Stromal cell of bone marrow (primary cell): ENCODE measurements at places on chromosomes 2 and 18.

DNA sequence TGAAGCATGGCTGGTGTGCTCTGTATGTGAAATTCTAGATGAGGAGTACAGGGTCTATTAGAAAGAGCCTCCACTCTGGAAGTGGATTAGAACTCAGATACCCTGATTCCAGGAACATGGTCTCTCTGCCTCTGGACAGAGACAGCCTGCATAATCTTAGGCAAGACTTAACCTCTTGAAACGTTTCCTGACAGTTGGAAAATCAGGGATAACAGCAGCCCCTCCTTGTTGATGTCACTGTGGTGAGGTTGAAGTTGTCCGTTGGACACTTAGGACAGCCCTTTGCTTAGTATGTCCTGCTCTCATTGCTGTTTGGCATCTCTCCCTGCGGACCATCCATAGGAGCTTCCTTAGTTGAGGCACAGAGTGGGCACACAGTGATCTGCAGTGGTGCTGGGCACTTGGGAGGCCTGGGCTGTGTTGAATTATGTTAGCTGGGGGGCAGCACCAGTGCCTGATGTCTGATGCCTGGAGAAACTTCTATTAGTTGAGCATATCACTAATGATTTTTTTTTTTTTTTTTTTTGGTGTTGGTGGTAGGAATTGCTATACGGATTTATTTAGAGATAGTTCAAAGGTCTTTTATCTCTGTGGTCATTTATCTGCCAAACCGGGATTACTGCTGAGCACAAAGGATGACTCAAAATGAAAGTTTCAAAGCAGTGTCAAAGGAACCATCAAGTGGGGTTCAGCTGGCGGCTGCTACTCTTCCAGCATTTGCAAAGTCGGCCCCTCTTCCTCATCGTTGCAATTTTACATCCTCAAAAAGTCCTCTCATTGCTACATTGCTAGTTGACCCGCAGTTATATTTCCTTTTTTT, 28.8 kb downstream of the SETBP1 start:
- no peak for DNase-seq

GRCh38 chr18:13218997-13219396, 437 bp downstream of the LDLRAD4 start:
- DNase-seq, result no peak

- DNase-seq, result no peak
Observed at GRCh38 chr2:156065912-156066311, 266.6 kb downstream of the NR4A2 start.

- DNase-seq, result no peak
Observed at GRCh38 chr2:147149575-147150240, 695.1 kb upstream of the ACVR2A start.

- DNase-seq, result no peak
Observed at GRCh38 chr2:54541995-54542394, 85.9 kb downstream of the SPTBN1 start.

- no peak for DNase-seq
Observed at GRCh38 chr2:173271825-173272224, 82.8 kb upstream of the CDCA7 start.

DNA sequence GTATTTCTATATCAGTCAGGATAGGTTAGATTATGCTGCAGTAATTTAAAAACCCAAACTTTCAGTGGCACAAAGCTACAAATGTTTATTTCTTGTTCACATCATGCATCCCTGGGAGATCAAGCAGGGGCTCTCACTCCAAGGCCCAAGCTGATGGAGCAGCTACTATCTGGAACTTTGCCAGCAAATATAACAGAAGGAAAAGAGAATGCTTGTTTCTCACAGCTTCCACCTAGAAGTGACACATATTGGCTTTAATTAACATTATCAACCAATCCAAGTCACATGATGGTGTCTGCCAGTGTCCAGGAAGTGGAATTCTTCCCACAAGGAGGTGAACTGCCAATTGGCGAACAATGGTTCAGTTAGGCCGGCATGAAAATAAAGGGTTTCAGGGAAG, 306.9 kb downstream of the BCL11A start:
- no peak for DNase-seq

DNA sequence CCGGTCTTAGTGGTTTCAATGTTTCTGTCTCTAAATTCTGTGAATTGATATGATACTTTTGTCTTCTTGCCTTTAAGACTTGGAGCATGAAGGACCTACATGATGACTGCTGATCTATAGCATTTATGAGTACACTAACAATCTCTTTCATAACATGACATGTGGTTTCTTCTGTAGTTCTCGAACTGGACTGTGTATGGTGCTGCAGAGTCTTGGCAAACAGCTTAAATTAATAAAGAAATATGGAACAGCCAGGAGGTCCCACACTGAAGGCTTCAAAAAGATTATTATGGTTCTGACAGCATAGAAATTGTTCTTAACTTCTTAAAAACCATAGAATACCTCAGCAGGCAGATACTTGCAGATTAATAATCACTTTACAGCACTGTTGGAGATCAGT, 145.0 kb downstream of the DCC start:
- DNase-seq, result no peak

GRCh38 chr18:62288665-62289008, 36.5 kb upstream of the TNFRSF11A start:
- no peak for DNase-seq

- DNase-seq, result no peak
Observed at GRCh38 chr2:24828238-24828996, 35.2 kb downstream of the CENPO start.

GRCh38 chr2:178859730-178860129, 52.5 kb upstream of the TTN start:
- no peak for DNase-seq

DNA sequence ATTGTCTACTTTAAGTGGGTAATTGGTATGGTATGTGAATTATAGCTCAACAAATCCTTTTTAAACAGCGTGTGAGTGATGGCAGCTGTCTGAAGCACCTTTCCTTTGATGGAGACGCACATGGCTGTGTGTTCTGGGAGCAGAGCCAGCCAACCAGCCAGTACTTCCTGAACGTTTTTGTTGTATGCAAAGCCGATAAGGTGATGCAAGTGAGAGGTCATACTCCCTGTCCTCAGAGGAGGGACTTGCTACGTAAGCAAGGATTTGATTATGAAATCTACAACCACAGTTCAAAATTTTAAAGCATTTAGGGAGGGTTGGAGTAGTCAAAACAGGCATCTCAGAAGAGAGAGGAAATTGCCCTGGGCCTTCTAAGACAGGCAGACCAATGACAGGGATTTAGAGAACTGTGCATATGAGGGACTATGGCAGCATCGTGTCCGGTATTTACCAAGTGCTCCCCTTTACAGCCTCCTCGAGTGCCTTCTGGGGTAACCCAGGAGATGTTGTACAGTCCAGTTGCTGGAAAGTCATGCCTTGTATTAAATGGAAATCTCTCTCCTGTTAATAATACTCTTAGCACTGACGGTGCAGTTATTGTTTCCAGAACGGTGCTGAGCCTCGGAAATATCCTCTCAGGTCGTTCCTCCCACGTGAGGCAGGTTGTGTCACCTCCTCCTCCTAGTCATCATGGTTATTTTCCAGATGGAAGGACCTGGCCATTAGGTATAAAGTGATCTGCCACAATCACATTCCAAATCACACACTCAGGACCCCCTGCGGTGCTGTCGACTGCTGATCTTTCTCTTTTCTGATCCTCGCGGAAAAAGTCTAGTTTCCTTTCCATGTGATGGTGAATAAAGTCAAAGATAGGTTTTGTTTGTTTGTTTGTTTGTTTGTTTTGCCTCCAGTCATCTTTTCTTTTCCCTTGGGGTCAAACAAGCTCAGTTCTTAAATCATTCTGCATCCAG, 28.4 kb downstream of the ARHGEF4 start:
- peak; percentile 17 for DNase-seq

- no peak for DNase-seq
Observed at GRCh38 chr2:949384-950079, 1.1 kb upstream of the SNTG2 start.

GRCh38 chr2:184729581-184729980, 131.3 kb downstream of the ZNF804A start:
- DNase-seq, result no peak

GRCh38 chr18:63315131-63315662, 4.4 kb downstream of the BCL2 start:
- no peak for DNase-seq

DNA sequence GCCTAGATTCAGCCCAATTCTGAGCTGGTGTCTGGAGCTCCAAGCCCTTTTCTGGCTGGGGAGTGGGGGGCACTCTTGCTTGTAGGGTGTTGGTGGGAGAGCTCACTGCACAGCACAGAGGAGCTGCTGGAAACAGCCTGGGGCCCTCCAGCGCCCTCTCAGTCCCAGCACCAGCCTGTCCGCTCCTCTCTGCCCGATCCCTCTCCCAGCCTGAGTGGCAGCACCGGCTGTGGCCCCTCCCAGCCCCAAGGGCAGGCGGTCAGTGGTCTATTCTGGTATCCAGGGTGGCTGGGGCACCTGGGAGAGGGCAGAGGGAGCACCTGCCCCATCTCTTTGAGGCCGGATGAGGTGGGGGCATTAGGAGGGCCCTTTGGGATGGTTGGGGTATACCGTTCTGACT, 13.2 kb upstream of the DES start:
- DNase-seq, result no peak

DNA sequence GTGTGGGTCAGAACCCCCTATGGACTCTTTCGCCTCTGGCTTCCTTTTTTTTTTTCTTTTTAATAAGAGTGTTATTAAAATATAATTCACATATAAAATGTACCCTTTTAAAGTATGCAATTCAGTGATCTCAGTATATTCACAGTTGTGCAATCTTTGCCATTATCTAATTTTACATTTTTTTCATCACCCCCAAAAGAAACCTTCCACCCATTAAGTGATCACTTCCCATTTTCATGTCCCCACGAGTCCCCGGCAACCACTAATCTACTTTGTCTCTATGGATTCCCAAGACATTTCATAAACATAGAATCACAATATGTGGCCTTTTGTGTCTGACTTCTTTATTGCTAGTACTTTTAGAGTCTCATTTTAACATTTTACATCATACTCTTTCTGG, 38.7 kb upstream of the ANXA4 start:
- no peak for DNase-seq
